ENCODE measurements at places on chromosomes 2 and 18.

DNA sequence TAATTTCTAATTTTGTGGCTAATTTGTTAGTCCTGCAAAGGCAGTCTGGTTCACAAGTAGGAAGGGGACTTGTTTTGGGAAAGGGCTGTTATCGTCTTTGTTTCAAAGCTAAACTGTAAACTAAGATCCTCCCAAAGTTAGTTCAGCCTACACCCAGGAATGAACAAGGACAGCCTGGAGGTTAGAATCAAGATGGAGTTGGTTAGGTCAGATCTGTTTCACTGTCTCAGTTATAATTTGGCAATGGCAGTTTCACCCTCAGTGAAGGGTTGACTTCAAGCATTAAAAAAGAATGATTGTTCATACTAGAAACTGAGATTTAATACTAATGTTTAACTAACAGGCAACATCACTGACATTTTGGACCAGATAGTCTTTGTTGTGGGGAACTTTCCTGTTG, 69.5 kb downstream of the KIAA2012 start:
- DNase-seq = no peak

- no peak for DNase-seq
Observed at GRCh38 chr2:195051401-195051800, 605.6 kb upstream of the SLC39A10 start.

DNA sequence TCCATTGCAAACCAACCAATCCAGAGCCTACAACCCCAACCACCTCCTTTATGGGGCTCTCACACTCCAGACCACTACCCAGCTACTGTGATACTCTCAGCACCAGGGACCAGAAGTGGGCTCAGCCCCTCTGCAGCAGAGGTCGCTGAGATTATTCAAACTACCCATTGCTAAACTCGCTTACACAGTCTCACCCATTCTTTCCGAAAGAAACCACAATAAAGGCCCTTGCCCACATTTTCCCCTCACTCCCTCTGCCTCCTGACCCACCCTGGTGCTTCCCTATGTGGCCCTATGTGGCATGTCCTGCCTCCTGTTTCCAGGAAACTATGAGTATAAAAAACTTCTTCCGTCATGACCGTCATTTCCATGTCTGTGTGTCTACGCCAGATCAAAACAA, 10.7 kb downstream of the TEX51 start:
- DNase-seq = no peak

DNA sequence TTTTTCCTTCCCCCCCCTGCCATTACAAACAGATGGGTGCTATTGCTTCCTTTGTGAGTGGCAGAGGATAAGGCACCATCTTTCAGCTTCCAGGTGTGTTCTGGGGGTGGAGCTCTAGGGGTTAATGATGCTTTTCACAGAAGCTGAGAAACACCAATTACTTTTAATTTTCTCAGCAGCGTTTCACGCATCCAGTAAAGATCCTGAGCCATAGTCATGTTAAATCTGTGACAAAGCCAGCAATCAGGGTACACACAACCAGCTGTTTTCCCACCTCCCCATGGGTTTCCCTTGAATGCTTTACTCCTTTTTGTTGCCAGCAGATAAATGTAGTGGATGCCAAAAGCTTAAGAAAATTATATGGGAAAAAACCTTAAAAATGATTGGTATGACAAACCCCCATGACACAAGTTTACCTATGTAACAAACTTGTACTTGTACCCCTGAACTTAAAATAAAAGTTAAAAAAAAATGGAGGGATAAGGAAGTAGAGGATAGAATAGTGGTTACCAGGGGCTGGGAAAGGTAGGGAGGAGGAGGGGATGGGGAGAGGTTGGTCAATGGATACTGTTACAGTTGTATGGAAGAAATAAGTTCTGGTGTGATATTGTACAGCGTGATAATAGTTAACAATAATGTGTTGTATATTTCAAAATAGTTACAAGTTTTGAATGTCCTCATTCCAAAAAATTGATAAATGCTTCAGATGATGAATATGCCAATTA, 70.0 kb downstream of the ACOXL start:
- no peak for DNase-seq

DNA sequence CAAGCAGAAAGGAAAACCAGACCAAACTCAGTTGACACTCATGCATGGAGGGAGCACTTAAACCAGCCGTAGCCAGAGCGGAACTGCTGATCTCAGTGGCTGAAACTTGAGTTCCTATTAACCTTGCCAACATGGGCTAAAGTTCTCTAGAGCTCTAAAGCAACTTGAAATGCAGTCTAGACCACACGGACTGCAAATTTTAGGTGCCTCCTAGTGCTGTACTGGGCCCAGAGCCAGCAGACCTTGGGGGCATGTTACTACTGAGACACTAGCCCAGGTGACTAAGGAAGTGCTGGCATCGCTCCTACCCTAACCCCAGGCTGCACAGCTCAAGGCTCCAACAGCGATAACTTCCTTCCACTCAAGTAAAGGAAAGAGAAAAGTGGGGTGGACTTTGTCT, 236.5 kb downstream of the AKAIN1 start:
- no peak for DNase-seq

DNA sequence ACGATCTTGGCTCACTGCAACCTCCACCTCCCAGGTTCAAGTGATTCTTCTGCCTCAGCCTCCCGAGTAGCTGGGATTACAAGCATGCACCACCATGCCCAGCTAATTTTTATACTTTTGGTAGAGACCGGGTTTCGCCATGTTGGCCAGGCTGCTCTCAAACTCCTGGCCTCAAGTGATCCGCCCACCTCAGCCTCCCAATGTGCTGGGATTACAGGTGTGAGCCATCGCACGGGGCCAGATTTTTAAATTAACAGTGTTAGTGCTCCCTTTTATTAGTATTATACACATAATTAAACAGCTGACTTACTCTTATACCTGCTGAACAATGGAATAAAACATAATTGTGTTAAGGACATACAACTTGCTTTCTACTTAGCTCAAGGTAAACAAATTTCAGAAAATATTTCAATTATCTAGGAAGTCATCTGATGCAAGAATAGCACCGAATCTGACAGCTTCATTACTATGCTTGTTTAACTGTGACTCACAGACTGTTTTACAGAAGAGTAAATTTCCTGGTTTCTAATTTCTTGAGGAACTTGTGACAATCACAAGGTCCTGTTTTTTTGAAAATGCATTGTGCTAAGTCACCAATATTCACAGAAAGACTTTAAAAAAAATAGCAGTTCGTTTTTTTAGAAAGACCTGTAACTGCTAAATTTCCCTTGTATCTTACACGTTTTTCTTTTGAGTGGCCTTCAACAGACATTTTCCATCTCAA, 51.2 kb downstream of the SPIRE1 start:
- no peak for DNase-seq

DNA sequence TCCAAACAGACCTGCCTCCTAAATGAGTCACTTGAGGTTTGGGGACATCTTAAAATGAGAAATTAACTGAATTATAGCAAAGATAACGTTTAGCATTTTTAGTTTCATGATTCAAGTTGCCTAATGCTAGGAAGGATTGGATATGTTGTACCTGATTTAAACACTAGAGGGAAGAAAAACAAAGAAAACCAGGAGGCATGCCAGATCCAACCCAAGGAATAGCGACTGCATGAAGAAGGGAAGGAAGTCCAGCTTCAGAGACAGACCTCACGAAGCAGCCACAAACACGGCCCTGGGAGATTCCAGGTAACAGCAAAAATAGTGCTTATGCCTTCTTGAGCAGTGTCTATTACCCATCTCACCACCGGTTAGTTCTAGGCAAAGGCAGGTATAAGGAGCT, 499.9 kb upstream of the SPHKAP start:
- DNase-seq = no peak

DNA sequence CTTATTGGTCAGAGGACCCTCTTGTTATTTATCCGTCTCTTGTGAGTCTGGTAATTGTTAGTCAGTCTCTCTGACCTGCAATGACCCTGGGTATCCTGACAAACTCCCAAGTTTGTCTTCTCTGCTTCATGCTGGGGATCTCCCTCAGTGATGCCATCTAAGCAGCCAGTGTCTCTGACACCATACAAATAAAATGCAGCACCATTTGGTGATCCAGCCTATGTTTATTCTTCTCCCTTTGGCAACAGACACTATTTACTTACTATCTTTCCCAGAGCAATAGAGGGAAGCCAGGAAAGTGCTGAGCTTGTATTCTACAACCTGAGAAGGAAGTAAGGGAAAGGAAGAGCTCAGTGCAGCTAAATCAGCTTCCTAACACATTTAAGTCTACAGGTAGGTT, 15.9 kb downstream of the SERPINE2 start:
- DNase-seq = no peak

- no peak for DNase-seq
Observed at GRCh38 chr2:88560619-88561307, 66.5 kb downstream of the EIF2AK3 start.

GRCh38 chr2:97355887-97356286, 233.8 kb downstream of the ANKRD36B start:
- DNase-seq = no peak

GRCh38 chr2:237895544-237896506, 36.4 kb downstream of the RAMP1 start:
- no peak for DNase-seq

GRCh38 chr2:45328264-45328870, 282.7 kb downstream of the SRBD1 start:
- no peak for DNase-seq

- DNase-seq = no peak
Observed at GRCh38 chr2:43305012-43305411, 78.6 kb upstream of the ZFP36L2 start.

- peak; percentile 33 for DNase-seq
Observed at GRCh38 chr2:86238354-86238753, 39.1 kb downstream of the MRPL35 start.

- no peak for DNase-seq
Observed at GRCh38 chr2:30871980-30872789, 64.9 kb upstream of the CAPN13 start.

DNA sequence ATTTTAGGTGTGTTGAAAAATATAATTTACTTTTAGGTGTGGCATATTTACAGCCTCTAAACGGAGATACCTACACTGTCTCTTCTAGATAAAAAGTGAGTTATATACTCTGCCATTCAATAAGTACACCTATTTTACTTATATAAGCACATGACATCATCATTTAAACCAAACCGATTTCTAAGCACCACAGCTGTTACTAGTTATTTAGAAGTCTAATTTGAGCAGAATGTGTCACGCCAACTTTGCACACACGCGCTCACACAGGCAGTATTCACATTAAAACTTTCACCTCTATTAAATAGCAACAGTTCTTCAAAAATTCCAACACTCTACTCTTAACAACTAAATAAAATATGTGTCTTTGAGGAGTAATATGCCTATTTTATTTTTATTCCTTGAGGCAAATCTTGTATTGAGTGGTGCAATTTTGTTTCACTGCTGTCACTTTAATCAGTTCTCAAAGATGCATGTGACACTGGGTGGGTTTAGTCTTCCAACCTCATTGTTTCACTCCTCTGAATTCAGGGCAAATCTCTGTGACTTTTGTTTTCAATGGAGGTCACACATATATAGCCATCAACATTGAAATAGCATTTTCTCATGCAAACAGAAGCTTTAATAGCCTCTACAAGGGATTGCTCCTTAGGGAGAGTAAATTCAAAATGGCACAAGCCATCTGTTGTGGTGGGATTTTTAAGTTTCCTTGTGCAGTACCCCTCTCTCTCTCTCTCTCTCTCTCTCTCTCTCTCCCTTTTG, 721.0 kb downstream of the PLCL1 start:
- DNase-seq = no peak

GRCh38 chr2:71004857-71005256, 10.2 kb upstream of the TEX261 start:
- no peak for DNase-seq

DNA sequence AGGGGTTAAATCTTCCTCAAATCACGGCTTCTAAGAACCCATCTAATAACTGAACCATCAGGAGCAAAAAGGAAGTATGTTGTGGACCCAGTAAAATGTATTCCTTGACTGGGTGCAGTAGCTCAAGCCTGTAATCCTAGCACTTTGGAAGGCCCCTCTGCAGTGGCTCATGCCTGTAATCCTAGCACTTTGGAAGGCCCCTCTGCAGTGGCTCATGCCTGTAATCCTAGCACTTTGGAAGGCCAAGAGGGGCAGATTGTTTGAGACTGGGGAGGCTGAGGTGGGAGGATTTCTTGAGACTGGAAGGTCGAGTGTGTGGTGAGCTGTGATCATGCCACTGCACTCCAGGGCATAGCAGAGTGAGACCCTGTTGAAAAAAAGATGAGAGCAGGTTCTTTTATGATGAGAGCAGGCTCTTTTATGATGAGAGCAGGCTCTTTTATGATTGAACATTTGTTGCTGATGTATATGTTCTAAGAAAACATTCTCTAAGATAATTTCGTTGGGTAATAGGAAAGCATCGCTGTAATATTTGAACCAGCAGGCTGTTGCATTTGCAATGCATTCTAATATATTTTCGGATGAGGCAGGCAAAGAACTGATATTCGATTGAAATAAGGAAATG, 3.5 kb upstream of the PARD6G start:
- DNase-seq = no peak

GRCh38 chr2:174020926-174021662, 55.9 kb upstream of the SP3 start:
- DNase-seq = no peak

Data from stimulated activated naive CD8-positive, alpha-beta T cell treated with anti-CD3 and anti-CD28 coated beads, Interleukin-15, amount 100 ng/mL, for 72 hours (primary cell).